ENCODE measurements at places on chromosomes 1 and 21.

DNA sequence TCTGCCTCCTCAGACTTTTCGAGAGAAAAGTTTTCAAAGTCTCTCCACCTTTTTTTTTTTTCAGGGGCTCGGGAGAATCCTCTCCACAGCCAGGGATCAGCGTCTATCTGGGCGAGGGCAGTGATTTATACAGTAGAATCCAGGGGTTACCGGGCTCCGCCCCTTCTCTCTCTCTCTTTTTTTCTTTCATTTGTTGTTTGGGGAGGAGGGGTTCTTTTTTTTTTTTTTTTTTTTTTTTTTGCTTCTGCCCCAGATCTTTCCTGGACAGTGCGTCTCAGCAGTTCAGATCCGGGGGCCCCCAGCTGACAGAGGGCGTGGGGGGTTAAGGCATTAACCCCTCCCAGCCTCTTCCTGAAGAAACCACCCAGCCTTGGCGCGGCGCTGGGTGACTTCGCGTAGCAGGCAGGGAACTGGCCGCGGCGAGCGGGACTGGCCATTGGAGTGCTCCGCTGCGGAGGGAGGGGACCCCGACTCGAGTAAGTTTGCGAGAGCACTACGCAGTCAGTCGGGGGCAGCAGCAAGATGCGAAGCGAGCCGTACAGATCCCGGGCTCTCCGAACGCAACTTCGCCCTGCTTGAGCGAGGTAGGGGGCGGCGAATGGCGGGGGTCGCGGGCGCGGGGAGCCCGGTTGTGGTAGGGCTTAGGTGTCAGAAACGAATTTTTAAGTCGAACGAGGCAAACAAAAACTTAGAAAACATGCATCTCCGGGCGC, at the start of gene S1PR1:
Gene S1PR1, plus strand, starts transcription at position 504 of the 713 bp plus-strand sequence. CDS start 1,966 bp downstream, outside the sequence.
- peak; percentile 49 for DNase-seq

- DNase-seq, result no peak
Measured at GRCh38 chr1:206772243-206772937, at the start of gene IL10. Gene IL10, minus strand, starts transcription at chr1:206772494. Its CDS starts 59 bp downstream, at chr1:206772435.

GRCh38 chr1:212805767-212806166, 14.1 kb downstream of the TATDN3 start:
- no peak for DNase-seq

- no peak for DNase-seq
Measured at GRCh38 chr1:15835205-15835740, 12.2 kb upstream of the SPEN start.

DNA sequence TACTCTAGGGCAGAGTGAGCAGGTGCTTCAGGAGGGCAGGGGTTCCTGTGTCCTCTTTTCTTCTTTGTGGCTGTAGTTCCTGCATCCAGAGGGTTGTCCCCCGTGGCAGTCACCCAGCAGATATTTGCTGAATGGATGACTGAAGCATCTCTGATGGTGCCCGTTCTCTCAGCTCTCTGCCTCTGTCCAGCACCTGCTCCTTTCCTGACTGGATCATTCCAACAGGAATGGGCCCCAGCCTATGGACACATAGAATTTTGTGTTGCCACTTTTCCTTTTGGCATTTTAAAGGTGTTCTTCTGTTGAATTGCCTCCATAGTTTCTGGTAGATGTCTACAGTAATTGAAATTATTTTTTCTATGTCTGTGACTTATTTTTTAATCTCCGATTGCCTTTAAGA, 372.5 kb upstream of the C1orf174 start:
- no peak for DNase-seq

DNA sequence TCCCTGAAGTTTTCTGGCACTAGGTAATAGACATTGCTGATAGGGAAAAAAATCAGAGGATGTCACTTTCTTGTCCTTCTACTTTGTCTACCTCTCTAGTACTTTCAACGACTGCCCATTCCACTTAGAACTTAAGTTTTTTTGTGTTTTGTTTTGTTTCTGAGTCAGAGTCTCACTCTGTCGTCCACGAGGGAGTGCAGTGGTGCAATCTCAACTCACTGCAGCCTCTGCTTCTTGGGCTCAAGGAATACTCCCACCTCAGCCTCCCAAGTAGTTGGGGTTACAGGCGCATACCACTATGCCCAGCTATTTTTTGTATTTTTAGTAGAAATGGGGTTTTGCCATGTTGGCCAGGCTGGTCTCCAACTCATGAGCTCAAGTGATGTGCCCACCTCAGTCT, 79.2 kb downstream of the SGIP1 start:
- no peak for DNase-seq

DNA sequence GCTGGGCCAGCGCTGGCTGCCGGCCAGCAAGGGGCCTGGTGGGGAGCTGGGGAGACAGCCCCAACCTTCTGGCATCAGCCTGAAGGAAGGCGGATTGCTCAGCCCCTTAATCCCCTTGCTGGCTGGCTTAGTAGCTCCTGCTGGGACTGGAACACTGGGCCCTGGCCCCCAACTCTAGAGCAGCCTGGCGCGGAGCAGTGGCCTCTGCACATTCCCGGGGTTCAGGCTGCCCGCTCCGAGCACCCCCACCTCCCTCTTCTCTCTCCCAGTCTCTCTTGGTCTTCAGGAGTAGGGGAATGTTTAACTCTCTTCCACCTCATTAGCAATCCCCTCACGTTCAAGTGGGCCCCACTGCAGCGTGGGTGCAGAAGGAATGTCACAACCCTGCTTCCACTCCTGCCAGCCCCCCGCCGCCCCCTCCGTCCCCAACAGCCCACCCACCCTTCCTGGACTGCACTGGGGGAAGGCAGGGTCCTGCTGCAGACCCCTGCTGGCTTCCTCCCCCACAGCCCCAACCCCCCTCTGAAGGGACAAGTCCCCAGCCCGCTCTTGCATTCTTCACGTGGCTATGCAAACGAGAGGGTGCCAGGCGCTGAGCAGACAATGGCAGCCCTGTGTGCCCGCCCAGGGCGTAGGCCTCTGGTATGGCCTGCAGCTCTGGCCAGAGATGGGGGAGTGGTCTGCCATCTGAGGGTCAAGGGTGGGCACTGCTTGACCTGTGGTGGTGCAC, 980 bp upstream of the CLDN19 start:
- peak; percentile 90 for DNase-seq

DNA sequence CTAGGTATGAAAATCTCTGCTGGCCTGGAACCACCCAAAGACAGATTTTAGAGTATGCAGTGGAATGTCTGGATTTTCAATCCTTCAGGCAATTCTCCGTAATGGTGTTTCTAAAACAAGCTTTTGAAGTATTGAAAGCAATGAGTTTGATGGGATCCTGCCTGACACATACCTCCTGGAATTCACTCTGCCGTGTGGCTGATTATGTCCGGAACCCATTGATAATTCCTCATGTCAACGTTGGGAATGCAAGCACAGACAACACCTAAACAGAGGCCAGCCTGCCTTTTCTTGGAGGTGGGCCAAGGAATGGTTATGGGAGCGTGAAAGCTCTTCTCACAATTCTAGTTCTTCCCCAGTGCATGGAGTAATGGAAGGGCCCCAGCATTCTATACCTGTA, 168.9 kb upstream of the HMCN1 start:
- no peak for DNase-seq

DNA sequence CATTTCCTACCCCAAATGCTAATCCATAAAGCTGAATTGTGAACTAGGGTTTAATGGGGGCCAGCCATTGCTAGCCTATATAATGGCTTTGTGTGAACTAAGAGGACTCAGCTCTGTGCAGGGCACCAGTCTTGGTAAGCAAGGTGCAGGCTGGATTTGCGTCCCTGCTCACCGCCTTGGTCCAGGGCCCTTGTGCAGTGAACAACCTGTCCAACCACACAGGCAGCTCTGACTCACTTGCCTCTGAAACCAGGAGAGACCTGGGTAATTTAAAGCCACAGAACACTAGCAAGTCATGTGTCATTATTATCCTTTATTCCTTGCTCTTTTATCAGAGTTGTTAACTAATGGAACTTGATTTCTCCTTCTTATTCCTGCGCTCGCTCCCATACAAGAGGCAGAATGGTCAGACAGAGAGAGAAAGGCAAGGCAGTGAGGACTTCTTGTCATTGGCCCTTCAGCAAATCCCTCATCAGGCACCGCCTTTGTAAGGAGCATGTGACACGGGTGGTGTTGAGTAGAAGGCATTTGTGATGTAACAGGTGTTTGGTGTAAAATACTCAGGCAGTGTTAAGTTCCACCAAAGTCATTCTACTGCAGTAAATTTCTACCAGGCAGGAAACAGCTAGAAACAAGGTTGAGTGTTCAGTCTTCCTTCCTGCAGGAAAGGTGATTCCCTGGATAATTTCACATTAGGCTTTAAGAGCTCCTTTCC, 67.3 kb upstream of the OLIG2 start:
- no peak for DNase-seq

DNA sequence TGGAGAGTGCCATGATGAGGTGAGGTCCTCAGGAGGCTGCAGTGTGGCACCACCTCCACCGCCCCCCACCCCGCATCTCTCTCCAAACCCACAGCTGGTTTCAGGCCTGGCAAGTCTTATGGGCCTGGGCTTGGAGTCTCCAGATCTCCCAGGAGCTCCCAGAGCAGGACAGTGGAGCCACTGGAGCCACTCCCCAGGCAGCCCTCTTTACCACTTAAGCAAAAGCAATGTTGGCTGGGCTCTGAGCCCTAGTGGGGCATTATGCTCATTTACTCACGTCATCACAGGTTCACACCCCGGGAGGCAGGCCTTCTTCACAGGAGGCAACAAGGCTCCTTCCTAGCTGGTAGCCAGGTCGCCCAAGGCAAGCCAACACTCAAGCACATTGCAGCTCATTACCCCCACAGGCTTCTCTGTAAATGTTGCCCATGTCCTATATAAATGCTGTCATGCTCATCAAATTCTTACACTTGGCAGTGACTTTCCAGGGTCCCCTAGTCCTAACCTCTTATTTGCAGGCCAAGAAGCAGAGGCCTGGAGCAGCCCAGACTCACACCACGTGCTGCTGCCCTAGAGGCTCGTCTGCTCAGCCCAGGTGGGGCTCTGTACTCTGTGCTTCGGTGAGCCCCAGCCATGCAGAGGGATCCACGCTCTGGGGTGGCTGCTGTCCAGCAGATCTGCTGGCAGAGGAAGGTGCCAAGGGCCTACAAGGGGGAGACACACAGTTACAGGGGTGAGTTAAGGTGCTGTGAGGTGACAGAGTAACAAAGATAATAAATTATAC, 459.3 kb downstream of the MATN1 start:
- no peak for DNase-seq

DNA sequence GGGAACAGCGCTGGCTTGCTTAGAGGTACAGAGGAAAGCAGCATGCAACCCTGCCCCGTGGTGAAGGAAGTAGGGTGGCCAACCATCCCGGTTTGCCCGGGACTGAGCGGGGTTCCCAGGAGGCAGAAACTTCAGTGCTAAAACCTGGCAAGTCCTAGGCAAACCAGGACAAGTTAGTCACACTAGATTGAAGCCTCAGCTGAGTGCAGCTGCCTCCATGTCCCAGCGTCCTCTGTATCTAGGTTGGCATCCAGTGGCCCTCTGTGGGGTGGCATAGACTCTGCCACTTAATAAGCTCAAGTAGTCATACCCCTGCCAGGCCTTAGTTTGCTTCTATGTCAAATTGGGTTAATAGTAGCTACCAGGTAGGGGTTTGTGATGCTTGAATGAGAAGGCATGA, 67.1 kb downstream of the ATP2B4 start:
- no peak for DNase-seq

DNA sequence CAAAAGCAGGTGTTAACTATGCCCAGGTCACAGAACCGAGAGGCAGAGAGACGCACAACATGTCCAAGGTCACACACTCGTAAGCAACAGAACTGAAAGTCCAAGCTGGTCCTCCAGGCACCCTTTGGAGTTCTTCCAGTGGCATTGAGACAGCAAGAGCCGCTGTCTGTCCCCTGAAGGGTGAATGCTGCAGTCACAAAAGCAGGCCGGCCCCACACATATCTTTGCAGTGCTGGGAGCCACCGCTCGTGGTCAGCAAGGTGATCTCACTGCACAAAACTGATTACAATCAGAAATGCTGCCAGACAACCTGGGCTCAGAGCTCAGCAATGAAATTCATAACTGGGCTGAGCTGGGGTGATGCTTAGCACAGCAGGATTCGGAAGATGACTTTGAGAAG, 47.4 kb upstream of the RAB4A start:
- no peak for DNase-seq

DNA sequence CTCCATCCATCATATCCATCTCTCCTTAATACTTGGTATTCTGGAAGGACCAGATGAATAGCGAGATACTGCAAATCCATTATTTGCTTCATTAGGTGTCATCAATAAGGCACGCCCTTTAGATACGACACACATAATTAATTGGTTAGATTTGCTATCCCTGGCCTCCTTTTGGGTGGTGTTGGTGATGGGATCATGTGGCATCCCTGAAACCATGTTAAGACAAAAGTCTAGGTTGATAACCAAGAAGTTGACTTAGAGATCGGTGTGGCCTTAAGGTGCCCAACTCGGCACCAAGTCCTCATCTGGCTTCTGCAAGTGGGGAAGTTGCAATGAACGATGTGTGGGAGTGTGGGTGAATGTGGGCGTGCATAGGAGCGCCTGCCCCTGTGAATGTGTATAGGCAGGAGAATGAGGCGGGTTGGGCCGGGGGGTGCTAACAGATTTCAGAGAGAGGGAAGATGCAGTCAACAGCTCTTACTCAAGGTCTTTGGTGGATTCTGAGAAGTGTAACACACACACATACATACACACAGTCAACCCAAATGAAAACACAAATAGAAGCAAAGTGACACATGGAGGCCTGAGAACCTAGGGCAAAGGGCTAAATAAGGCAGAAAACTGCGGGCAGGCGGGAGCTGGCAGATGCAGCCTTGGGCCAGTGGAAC, 415.7 kb upstream of the ESRRG start:
- no peak for DNase-seq

DNA sequence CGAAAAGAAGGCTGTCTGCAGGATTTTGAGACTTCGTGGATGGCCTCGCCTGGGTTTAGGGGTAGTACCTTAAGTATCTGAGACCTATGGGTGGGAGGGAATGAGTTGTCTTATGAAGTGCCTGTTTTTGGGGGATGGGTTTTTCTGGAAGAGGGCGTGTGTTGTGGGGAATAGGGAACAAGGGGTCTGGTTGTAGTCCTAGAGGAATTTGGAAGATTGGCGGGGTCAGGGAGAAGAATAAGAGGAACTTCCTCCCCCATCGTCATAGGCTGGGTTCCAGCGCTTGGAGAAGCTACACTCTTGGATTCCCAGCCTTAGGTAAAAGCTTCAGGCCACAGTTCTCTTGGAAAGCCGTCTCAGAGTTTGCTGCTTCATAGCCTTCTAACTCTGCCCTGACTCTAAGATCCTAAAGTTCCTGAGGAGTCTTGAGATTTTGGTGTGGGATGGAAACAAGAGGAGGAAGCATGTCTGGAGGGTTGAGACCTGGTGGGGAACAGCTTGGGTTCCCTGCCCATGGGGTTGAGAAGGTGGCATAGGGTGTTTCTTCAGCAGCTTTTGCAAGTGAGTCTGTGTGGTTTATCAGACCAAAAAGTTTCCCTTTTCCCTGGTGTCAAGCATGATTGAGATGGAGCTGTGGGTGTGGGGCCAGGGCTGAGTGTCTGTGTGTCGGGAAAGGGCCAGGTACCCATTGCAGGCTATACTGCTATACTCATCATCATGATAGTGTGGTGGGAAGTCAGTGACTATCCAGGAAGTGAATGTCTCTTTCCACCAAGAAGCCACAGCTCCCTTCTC, 1.8 kb downstream of the VANGL2 start:
- DNase-seq, result no peak

DNA sequence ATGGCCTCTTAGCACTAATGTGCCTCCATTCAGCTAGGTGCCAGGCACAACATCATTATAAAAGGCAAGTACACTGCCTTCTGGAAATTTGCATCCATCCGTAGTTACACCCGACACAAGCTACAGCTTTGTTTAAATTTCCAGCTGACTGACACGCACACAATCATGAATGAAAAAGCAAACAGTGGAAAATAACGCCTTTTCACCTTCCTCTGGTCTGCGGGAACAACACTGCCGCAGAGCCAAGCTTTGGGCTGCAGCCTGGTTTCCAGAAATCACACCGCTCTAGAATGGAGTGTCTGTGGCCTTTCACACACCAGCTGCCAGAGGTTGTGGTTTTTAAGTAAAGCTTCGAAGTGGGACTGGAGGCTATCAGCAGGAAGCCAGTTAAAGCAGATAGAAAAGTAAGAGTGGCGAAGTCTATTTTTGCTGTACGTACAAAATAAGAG, 142.8 kb upstream of the COA6 start:
- peak; percentile 89 for DNase-seq
